ENCODE measurements at places on chromosomes 1 and 21.
A peak's percentile ranks its signal among the peaks of the same experiment; 100 is the strongest.

GRCh38 chr1:14774988-14775387 is 176.5 kb downstream of the KAZN start:
- DNase-seq = no peak

DNA sequence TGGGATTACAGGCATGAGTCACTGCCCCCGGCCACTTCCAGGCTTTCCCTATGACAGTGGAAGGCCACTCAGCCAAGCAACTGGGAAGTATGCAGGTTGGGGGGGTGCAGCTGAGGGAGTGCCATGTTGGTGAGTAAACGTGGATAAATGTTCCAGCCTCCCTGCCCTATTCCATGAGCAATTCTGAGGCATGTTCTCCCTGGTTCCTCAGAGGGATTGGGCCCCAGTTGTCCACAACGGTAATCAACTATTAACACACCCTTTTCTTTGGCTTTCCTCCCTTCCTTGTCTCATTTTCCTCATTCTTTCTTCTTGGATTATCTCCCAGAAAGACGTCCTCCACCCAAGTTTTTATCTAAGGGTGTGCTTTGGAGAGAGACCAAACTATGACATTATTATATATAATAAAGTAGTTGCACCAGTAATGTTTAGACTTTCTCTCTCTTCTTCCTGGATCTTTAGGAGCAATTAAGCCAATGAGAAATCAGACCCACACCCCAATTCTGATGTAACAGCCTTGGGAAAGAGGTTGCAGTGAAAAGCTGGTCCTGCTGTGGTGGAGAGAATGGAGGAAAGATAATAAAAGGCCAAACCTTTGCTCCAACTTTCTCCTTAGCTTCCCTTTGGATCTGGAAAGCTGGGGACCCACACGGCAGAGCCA is 6.8 kb upstream of the SLAMF9 start:
- DNase-seq = no peak

GRCh38 chr1:200354243-200354642 is 55.6 kb downstream of the ZNF281 start:
- no peak for DNase-seq

- DNase-seq = no peak
These were observed 4.4 kb downstream of the POU3F1 start for GRCh38 chr1:38041936-38042834.

GRCh38 chr21:27365394-27365793 is 398.5 kb upstream of the ADAMTS5 start:
- DNase-seq = no peak

DNA sequence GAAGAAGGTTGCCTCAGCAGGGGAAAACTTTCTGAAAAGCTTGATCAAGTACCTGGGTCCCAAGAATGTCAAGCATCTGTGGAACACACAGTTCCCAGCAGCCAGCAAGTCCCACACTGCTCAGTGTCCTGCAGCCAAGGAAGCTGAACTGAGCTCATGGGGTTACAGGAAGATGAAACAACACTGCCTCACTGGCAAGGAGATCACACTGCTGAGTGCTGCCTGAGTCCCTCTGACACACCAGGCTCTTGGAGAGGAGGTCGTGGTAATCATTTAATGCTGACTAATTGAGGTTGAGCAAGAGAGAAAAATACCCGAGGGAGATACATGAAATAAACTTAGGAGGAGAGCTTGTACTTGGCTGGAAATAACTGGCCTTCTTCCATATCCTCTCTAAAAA is 75.2 kb downstream of the MPZL1 start:
- DNase-seq = no peak

DNA sequence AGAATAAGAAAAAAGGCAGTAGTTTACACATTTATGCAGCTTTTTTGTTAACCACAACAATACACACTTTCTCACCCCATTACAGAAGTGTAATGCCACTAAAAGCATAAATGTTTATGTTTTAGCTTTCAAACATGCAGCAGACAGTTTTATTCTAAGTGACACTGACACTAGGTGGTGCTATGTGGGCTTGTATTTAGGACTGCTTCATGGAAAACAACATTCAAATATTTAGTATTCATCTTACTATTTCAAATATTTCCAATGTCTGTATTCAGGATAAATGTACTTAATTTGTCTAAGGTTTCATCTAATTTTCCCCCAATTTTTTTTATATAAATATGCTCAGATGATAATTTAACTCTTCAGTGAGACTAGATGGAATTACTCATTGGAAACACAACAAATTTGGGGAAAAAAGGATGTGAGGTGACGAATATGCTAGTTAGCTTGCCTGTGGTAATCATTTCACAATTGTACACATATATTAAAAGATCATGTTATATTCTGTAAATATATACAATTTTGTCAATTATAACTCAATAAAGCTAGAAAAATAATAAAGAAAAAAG is 71.4 kb downstream of the USP1 start:
- DNase-seq = peak; percentile 42

DNA sequence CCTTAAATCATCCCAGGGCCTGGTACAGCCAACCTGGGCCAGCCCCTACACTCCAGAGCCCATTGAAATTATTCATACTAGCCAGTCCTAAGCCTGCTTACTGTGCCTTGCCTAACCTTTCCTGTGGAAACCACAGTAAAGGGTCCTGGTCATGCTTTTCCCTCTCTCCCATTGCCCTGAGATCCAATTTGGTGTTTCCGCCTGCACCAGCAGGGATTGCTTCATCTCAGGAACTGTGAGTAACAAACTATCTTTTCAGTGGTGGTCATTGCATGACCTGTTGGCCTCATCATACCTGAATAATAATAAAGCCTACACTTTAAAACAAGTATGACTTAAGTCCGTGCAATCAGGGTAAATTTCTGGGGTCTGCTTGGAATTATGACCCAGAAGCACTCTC is 18.7 kb upstream of the GALNT2 start:
- no peak for DNase-seq

DNA sequence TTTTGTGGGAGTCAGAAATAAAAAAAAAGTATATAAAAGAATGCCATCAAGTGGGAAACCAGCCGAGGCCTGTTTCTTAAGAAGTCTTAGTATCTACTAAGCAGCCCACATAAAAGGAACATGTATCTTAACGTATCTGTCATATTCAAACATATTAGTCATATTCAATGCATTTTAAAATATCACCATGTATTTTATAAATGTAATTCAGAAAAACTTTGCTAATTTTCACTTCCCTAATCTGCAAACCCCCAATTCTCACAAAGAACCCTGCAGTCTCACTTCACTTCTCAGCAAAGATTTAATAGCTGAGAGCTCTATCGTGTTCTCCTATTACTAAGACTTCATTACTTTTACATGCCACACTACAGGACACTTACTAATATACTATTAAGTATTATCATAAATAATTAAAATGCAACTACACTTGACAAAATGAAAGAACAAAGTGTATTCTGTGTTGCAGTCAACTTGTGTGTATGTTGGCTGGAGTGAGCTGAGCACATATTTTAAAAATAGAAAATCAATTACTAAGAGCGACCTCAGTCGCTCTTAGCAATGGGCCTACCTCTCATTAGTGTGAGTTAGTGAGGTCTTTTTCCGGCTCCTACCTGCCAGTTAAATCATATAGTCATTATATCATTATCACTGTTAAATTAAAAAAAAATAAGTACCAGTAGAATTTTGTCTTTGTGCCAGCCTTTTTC is 484.3 kb downstream of the LMO4 start:
- DNase-seq = no peak

DNA sequence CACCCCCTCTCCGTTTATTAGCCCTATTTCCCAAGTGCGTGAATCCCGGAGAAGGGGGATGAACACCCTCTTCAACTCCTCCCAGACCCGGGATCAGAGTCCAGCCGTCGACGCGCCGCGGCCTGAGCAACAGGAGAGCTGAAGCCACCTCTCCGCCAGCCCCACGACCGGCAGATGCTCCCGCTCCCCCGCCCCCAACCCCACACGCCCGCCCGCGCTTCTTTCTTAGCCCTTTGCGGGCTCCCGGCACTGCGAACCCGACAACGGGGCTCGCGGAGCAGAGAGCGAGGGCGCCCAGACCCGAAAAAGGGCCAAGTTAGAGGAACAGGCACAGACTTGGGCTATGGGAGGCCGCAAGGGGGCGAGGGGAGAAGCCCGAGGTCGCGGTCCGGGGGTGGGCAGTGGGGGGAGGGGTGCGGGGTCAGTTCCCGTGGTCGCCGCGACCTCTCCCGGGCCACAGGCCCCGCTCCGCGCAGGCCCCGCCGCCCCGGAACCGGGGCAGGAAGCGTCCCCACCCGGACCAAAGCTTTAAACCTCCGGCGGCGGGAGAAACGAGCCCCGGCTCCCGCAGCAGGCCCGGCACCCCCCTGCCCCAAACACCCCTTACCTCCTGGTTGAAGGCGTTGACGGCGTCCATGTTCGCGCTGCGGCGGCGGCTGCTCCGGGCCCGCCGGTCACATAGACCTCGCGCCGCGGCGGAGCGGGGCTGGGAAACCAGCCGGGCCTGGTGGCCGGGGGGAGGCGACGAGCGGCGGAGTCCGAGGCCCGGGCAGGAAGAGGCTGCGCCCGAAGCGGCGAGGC is 662 bp downstream of the SCAF4 start:
- DNase-seq = peak; percentile 50

DNA sequence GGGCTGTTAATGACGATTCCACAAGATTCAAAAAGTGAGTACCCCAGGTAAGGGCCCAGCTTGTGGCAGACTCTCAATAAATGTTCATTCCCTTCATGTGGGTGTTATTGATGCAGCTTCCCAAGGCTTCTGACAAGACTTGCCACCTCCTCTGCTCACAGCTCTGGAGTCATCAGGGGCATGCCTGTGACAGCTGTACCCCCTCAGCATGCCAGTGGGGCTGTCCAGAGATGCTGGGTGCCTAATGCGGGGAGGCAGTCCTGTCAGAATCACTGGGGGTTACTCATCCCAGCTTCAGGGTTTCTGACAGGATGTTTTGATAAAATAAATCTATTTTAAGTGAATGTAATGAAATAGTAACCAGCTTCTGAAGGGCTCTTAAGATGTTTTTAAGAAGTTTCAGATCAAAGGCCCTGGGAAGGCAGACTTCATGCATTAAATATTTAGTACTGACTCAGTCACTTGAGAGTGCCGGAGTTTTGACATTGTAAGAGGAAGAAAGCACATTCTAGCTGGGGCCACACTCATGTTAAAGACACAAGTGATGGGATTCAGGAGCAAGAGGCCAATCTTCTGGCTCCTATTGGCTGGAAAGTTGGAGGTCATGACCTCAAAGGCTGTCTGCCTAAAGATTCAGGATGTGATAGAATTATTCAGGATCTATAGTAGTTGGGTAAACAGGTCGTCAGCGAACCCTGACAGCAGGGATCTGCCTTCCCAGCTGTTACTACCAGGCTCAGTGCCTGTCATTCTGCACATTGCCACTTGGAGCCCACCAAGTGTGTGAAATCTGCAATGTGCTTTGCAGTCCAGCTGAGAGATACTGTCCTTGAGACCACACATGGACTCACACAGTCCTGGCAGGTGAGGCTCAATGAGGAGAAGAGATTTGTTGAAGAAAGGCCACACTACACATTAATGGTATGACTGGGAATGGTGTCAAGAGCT is 239.6 kb upstream of the BEND5 start:
- DNase-seq = no peak

- no peak for DNase-seq
These were observed 288.7 kb downstream of the SPATA17 start for GRCh38 chr1:217919683-217920388.

GRCh38 chr1:111973150-111973790 is 16.2 kb downstream of the KCND3 start:
- DNase-seq = no peak

DNA sequence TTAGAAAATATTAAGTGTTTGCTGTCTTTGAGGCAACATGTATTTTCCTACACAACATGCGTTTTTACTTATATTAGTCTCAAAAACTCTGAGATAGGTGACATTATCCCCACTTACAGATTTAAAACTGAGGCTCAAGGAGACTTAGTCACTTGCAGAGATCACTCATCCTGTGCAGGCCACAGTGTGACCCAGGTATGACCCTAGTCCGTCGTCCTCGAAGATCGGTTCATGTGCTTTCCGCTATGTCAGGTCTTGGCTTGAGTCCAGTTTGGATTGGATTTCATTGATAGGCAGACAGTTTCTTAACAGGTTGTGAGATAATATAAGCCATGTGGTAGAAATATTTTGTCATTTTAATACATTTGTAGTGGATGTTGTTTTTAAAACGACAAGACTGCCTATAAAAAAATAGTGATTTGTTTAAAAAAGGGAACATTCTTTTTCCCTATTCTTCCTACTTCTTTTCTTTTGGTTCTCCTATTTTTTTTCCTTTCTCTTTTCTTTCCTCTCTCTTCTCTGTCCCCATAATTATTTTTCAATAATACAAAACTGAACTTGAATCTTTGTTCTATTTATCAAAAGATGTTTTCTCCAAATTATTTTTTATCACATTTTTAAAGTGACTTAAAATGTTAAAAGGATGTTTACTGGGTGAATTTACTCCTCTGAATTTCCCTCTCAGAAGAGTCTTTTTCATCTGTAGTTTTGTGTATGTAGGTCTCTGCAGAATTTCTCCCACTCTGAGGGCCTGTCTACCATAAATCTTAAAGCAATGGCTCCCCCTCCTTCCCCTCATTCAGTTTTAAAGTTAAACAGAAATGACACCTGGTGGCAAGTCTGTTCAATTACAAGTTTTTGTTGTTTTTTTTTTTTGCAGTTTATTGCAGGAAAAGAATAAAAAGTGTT is 81.8 kb downstream of the PHTF1 start:
- peak; percentile 50 for DNase-seq

- DNase-seq = peak; percentile 47
These were observed 425.7 kb upstream of the USP24 start for GRCh38 chr1:55640708-55641473.

GRCh38 chr1:46735708-46736324 is 16.9 kb upstream of the EFCAB14 start:
- DNase-seq = no peak

DNA sequence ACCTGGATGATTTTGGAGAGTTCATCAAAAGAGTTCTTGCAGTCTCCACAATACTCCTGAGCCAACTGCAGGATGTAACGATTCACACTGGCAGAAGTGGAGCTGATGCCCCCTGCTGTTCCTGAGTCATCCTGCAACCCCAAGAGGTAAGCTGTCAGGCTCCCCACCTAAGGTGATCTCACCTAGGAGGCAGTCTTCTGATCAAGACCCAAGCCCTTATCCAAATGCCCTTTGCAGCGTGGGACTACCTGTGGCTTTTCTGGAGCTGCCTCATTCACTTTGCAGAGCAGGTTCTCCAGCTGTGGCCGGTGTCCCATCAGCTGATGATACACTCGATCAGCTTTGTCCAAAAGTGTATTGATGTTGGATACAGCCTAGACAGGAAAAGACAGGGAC is 96.4 kb downstream of the UBR4 start:
- peak; percentile 13 for DNase-seq

- DNase-seq = no peak
These were observed 99.8 kb downstream of the INTS7 start for GRCh38 chr1:211935448-211935970.
